ENCODE measurements at places on chromosomes 13 and 19.

DNA sequence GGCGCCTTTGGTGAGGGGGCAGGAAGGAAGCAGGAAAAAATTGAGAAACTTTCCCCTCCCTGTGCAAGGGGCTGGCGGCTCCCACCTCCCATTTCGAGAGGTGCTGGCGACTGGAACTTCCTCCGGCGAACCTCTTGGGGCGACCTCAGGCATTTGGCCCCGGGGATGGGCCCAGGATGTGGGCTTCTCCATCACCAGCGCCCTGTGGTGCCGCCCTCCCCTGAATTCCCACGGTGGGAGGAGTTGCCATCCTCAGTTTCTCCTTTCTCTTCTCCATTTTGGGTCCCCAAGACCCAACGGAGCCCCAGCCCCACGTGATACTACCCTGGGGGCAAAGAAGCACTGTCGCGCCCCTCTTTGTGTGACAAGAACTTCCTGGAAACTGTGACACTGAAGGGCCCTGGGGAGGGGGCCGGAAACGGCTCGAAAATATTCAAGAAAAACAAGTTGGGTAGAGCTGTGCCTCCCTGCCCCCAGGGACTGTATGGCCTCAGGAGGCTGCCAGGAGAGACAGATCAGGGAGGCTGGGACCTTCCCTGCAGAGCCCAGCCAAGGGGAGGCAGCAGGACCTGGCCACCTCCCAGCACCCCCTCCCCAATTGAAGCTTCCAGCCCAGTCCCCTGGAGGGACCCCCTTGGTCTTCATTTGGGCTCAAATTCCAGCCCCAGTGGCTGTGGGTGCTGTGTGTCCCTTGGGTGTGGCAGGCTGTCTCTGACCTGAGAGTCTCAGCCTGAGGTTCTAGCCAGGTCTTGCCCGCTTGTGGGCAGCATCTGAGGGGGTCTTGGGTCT lies 16.2 kb upstream of the AP1M2 start:
- no peak for DNase-seq

GRCh38 chr19:12485571-12485970 lies 955 bp upstream of the ZNF709 start:
- DNase-seq: no peak

GRCh38 chr19:5966941-5967340 lies 11.0 kb downstream of the RANBP3 start:
- DNase-seq: no peak

DNA sequence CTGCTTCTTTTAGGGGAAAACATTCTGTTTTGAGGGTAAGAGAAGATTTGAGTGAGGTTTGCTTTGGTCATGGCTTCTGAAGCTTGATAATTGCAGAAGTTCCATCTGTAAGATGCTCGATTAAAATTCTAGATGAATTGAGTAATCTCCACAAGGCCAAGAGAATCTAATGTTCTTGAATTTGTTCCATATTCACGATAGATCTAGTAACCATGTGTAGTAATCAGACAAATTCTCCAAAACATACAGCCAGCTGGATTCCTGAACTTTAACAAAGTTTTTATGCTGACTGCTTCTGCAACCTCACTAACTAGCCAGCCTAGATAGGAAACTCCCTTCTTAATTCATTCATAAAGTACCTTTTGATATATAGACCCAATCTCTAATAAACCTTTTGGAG lies 92.7 kb downstream of the COL4A2 start:
- DNase-seq: no peak

DNA sequence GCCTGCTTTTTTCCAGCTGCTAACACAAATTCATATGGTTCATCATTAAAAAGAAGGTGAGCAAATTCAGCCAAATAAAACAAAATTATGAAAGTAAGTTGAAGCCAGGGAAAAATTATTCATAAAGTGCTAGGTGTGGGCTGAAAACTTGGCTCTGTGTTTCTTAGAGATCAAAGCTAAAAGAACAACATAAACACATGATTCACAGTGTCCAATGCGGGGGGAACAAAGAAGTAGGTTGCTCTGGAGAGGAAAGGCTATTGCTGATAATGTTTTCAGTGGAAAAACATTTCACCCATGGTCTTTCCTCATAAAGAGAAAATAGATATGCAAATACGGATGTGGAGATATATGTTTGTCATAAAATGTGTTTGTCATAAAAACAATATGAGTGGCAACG lies 1691.5 kb upstream of the SLC10A2 start:
- no peak for DNase-seq

DNA sequence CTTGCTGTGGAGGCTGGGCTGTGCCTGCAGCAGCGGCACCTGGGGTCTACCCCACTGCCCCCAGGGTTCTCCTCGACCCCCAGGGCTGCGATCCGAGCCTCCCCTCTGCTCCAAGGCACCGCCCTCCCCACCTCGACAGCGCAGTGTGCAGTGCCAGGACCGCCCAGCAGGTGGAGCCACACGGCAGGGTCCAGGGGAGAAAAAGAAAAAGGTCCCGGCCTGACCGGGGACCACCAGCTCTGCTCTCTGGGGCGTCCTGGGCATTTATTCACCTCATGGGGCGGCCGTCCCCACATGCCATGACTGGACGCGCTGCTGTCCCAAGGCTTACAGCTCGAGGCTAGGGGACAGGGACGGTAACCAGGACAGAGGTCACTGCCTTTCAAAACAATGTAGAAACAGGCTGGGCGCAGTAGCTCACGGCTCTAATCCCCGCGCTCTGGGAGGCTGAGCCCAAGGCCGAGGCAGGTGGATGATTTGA lies 10.6 kb downstream of the REXO1 start:
- no peak for DNase-seq

GRCh38 chr19:44539236-44539826 lies 9.9 kb upstream of the CEACAM20 start:
- no peak for DNase-seq

- no peak for DNase-seq
Measured at GRCh38 chr19:17441241-17442021, 7.0 kb downstream of the TMEM221 start.

All from NCI-H524 treated with DMSO at 0.1 percent for 48 hours (cell line).